ENCODE measurements at places on chromosomes 2 and 18. TPM values are rescaled to one million over a fixed set of nuclear protein-coding genes. Genes with fewer than 3 reads are reported as not detected.

Gene ZSWIM2
- total RNA-seq = not detected

DNA sequence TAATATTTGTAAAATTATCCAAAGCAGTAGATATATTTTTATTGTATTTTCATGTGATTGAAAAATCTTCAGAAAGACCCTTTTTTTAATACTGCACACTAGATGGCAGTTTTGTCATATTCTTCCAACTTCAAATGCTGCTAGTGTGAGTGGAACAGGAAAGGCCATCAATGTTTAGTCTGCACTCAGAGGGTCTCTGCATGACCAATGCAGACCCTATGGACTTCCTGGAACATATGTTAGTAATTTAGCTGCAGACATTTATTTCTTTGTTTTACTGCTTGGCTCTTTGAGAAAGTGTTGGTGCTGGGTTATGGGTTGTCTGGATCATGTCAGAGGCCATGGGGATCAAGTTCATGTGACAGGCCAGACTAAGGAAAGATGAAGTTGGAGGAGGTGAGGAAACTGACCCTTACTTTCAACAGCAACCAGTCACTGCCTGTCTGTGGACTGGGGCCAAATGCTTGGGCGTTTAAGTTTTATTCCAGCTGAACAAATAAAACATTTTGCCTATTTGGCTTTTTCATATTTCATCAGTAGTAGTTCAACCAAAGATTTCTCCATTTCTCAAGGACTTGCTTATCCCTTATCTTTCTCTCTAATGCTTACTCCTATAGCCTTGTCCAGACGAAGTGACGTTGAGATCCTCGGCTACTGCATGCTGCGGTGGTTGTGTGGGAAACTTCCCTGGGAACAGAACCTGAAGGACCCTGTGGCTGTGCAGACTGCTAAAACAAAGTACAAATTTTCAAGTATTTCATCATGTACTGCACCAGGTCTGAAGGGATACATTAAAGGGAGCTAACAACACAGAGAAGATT is 84.8 kb downstream of the VRK2 start:
- H3K27ac ChIP-seq = peak overlapping the region; percentile 3
- no peaks in the 10 kb centered on the region for H3K27me3 ChIP-seq
- H3K4me3 ChIP-seq = no peak overlapping the region
- H3K36me3 ChIP-seq = peaks cover 16% of the 10 kb centered on the region
- peaks cover 7% of the 10 kb centered on the region for H3K4me1 ChIP-seq

DNA sequence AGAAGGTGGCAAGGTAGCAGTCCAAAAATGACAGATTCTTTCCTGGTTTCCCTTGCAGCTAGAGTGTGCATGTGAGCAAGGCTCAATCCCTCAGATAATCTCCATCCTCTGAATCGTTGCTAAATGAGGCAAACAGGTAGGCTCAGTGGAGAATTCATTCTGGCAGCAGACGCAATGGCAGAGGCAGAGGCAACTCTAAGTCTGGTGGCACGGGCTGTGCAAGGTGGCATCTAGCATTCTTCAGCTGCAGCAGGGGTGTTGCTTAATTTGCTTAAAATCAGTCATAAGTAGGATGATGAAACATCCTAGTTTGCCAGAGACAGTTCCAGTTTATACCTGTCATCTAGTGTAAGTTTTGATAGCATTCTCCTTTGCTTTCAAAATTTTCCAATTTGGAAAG is 391.1 kb upstream of the MEX3C start:
- DNase-seq = no peak
- no peaks in the 10 kb centered on the region for H3K27me3 ChIP-seq
- H3K4me3 ChIP-seq = no peak overlapping the region
- no peaks in the 10 kb centered on the region for H3K36me3 ChIP-seq

GRCh38 chr2:147998203-147998602 is 22.3 kb downstream of the ORC4 start:
- no peaks in the 10 kb centered on the region for H3K4me1 ChIP-seq
- no peak overlapping the region for H3K4me3 ChIP-seq
- no peak for DNase-seq
- no peaks in the 10 kb centered on the region for H3K36me3 ChIP-seq

- H3K36me3 ChIP-seq = no peaks in the 10 kb centered on the region
- no peaks in the 10 kb centered on the region for H3K4me1 ChIP-seq
- H3K4me3 ChIP-seq = no peak overlapping the region
- no peak overlapping the region for H3K27ac ChIP-seq
- H3K27me3 ChIP-seq = no peaks in the 10 kb centered on the region
These were observed 236.0 kb downstream of the DOK6 start for GRCh38 chr18:69636529-69637301.

Measured in heart left ventricle (tissue), 16 donors.